ENCODE measurements at places on chromosomes 7 and 10. TPM values are rescaled to one million over a fixed set of nuclear protein-coding genes. Genes with fewer than 3 reads are reported as not detected.

DNA sequence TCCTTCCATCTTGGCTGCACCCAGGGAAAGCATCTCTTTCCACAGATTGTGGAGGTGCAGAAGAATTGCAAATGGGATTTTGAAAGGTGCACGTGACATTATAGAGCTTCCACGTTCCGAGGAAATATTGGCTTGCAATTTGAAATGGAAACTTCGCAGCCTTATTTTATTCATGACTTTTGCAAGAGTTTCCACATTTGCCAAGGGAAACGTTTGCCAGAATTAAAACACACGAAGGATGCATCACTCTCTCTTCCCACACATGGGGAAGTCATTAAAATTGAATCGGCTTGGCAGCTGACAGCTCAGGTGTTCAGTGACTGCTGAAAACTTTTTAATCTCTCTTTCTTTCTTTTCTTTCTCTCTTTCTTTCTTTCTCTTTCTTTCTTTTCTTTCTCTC, 475.4 kb upstream of the IGFBP3 start:
- DNase-seq = no peak
- H3K4me1 ChIP-seq = no peaks in the 10 kb centered on the region
- no peaks in the 10 kb centered on the region for H3K36me3 ChIP-seq
- H3K27me3 ChIP-seq = no peaks in the 10 kb centered on the region

The SUN3 gene
- total RNA-seq = not detected

DNA sequence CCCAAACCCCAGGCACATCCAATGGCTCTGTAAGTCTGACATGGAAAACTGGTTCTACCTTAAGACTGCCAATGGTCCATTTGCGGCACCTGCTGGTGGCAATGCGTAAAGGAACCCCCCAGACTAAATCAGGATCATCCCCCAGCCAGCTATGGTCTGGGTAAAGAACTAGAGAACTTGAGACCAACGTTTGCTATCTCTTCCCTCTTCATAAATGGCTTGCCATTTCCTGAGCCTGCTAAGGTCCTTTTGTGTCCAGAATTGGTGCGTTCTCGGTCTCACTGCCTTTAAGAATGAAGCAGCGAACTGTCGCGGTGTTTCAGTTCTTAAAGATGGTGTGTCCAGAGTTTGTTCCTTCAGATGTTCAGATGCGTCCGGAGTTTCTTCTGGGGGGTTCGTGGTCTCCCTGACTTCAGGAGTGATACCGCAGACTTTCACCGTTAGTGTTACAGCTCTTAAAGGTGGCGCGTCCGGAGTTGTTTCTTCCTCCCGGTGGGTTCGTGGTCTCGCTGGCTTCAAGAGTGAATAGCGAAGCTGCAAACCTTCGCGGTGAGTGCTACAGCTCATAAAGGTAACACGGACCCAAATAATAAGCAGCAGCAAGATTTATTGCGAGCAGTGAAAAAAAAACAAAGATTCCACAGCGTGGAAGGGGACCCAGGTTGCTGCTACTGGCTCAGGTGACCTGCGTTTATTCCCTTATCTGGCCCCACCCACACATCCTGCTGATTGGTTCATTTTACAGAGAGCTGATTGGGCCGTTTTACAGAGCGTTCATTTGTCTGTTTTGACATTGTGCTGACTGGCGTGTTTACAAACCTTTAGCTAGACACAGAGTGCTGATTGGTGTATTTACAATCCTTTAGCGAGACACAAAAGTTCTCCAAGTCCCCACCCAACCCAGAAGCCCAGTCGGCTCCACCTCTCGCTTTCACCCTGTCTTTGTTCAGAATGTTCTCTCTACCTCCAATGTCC, 95.4 kb downstream of the ELMO1 start:
- no peak overlapping the region for H3K27ac ChIP-seq
- no peaks in the 10 kb centered on the region for H3K27me3 ChIP-seq
- no peaks in the 10 kb centered on the region for H3K36me3 ChIP-seq
- H3K4me1 ChIP-seq = peaks cover 6% of the 10 kb centered on the region
- no peak for DNase-seq

GRCh38 chr7:97025130-97025499, 484 bp upstream of the DLX5 start:
- no peak overlapping the region for H3K4me3 ChIP-seq
- H3K36me3 ChIP-seq = no peaks in the 10 kb centered on the region
- no peaks in the 10 kb centered on the region for H3K27me3 ChIP-seq
- no peak overlapping the region for H3K27ac ChIP-seq

GRCh38 chr7:19677180-19677579, 31.7 kb downstream of the POLR1F start:
- no peak overlapping the region for H3K4me3 ChIP-seq
- no peaks in the 10 kb centered on the region for H3K27me3 ChIP-seq
- H3K27ac ChIP-seq = no peak overlapping the region
- no peak for DNase-seq
